Fibroblast of pulmonary artery (primary cell): ENCODE measurements at places on chromosomes 12 and 14.
A peak's percentile ranks its signal among the peaks of the same experiment; 100 is the strongest.

DNA sequence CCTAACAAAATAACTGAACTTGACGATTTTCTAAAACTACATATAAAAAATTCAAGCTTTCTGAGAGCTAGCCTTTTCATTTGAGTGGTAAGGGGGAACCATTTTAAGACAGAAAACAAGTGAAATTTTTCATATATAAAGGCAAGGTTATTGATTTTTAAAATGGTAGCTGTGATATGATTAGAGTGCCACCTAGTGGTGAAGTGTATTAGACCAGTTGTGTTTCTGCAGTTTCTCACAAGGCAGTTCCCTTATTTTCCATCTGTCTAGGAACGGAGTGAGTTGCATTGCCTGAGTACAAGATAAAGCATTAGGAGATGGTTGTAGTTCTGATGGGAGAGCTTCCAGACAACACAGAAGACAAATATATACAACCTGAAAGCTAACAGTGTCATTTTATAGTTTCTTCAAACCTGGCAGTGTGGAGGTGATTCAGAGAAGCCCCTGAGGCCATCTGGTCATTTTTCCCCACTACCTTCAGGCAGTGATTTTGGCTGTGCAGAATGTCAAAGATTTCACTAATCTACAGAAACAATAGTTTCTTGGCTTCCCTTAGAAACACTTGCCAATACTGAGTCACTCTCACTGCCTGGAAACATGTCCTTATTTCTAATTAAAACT lies 180.8 kb downstream of the C12orf50 start:
- DNase-seq = peak; percentile 89

- no peak for DNase-seq
Observed at GRCh38 chr14:72439707-72440106, 454.2 kb downstream of the DPF3 start.

GRCh38 chr12:102518871-102519270 lies 38.5 kb upstream of the IGF1 start:
- no peak for DNase-seq

GRCh38 chr12:58288190-58288589 lies 346.8 kb downstream of the ATP23 start:
- DNase-seq = peak; percentile 35

GRCh38 chr14:72736308-72736707 lies 157.6 kb downstream of the DPF3 start:
- DNase-seq = peak; percentile 28

DNA sequence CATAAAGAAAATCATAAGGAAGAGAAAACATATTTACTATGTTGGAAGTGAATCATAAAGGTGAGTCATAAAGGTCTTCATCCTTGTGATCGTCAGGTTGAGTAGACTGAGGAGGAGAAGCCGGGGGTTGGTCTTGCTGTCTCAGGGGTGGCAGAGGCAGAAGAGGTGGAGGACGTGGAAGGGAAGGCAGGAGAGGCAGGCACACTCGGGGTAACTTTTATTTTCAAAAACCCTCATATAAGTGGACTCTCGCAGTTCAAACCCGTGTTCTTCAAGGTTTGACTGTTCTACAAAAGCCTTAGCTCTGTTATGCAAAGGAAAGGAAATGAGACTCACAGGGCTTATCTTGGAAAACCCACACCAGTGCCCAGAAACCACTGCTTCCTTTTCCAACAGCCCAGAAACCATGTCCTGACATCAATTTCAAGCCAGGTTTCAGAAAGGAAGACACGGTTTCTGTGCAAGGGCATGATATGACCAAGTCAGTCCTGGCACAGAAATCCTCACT lies 14.0 kb downstream of the SMCO2 start:
- peak; percentile 84 for DNase-seq

- DNase-seq = no peak
Observed at GRCh38 chr12:1533205-1533601, 61.2 kb downstream of the FBXL14 start.

DNA sequence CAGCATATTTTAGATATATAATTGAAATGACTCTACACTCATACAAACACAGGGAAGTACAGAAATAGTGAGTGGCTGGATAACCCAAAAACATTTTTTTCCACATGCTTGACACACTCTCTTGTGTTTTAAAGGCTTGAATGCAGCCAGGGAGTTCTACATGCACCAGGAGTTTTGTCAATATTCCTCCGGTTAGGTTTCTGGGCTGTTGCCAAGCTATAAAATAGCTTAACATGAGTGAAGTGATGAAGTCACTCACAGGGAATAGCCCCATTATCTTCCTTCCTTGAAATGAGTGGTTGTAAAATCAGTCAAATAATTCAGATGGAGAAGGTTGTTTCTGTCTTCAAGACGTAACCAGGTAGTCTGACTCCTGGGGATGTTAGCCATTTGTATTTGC lies 582.7 kb downstream of the SLC6A15 start:
- DNase-seq = no peak

GRCh38 chr14:101478796-101479410 lies 82.4 kb upstream of the DIO3 start:
- no peak for DNase-seq

- DNase-seq = peak; percentile 92
Observed at GRCh38 chr12:46430340-46430948, 57.9 kb upstream of the SLC38A2 start.

- no peak for DNase-seq
Observed at GRCh38 chr12:4143896-4144295, 129.7 kb upstream of the CCND2 start.

DNA sequence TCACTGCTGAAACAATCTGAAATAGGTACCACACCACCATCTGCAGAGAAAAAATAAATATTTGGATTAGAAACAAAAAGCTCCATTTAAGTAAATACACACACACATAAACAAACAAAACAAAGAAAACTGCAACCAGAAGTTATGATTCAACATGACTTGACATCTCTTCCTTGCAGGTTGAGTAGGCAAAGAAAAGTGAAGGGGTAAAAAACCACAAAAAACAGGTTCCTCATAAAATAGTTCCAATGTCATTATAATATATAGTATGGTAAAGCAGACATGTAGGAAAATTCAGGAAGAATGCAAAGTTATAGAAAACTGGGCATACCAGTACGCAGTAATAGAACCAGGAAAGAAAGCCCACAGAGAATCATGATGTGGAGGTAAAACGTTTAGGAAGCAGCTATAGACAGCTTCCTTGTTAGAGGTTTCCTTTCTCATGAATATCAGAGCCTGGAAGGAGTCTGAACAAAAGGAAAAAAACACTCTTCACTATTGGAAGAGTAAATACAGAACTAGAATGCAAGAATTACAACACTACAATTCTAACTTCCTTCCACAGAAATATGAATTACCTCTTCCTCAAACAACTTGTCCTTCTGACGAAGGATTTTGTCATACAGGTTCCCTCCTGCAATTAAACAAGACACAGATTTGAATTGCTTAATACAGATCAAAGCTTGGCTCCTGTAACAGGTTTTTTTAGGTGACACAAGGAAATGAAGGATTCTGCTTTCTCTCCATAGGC lies 6.1 kb downstream of the NEK9 start:
- DNase-seq = no peak

DNA sequence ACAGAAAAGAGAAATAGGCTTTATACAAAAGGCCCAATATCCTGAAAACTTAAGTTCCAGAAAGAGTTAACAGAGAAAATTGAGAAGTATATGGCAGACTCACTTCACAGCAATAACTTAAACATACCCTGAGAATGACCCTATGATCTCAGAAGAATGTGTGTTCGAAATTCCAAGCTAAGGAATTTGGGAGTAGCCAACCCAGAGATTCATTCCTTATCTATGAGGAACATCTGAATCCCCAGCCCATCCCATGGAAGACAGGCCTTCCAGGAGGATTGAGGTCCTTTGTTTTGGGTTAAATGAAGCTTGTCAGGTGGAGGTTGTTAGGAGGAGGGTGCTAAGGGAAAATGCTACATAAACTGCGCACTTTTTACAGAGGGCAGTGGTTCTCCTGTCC lies 7.5 kb upstream of the SAV1 start:
- no peak for DNase-seq

DNA sequence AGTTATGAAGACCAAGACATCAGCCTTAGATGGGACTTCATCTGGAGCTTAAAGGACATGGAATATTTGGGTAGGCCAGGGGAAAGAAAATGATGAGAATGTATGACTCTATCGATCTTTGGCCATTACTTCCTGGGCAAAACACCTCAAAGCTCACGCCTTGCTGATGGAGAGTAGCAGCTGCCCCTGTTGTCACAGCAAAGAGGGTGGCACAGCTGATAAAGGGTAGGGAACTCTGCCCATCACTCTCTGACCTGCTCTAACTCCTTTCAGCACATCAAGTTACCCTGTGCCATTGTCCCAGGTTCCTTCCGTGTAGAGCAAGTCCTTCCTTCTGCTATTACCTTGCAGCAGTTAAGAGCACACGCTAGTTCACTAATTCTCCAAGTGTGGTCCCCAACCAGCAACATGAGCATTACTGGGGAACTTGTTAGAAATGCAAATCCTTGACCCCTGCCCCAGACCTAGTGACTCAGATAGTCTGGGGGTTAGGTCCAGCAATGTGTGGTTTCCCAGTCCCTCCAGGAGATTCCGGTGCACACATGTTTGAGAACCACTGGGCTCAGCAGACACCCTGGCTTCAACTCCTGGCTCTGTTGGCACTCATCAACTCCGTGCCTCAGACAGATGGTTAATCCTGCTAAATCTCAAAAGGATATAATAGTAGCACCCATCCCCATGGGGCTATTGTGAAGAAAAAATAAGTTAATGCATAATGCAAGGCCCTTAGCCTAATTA lies 93.7 kb upstream of the EEA1 start:
- DNase-seq = no peak

GRCh38 chr12:104930388-104931326 lies 27.4 kb downstream of the SLC41A2 start:
- peak; percentile 45 for DNase-seq
